ENCODE measurements at places on chromosomes 6 and 20.

DNA sequence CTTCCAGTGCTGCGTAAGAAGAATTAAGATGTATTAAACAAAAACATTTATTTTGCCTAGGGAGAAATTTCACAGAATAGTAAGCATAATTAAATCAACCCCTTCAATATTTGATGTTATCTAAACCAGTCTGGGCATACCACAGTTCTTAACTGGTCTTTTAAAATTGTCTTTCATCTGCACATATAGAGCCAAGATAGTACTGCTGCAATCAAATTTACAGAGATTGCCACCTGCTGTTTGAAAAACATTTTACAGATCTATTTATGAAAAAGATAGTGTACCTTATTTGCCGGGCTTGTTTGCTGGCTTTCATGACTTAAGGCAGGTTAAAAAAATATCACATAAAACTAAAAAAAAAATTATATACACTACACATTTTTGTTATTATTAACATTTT lies 323.2 kb downstream of the ADGRB3 start:
- peak; percentile 21 for DNase-seq

DNA sequence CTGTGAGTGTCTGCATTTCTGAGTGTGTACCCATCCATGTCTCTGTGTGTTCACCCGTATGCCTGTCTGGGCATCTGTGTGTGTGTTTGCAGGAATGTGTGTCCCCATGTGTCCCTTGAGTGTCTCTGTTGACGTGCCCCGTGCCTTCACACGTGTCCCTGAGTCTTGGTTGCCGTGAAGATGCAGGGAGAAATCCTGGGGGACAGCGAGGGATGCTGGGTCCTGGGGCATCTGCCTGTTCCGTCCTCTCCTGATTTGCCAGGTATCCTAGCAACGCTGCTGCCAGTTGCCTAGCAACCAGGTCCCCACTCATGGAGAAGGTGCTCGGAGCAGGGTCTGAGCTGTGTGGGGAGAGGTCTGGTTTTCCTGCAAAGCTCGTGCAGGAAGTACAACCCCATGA lies 6.0 kb upstream of the LKAAEAR1 start:
- DNase-seq, result no peak

GRCh38 chr6:44735630-44735963 lies 348.1 kb downstream of the CDC5L start:
- DNase-seq, result peak; percentile 85

GRCh38 chr6:54621285-54621684 lies 225.3 kb upstream of the FAM83B start:
- no peak for DNase-seq

- DNase-seq, result no peak
Measured at GRCh38 chr20:18943542-18943941, 130.0 kb downstream of the SCP2D1 start.

Data from kidney glomerular epithelial cell (primary cell).